Fibroblast of villous mesenchyme (primary cell): ENCODE measurements at places on chromosomes 6 and 20.

DNA sequence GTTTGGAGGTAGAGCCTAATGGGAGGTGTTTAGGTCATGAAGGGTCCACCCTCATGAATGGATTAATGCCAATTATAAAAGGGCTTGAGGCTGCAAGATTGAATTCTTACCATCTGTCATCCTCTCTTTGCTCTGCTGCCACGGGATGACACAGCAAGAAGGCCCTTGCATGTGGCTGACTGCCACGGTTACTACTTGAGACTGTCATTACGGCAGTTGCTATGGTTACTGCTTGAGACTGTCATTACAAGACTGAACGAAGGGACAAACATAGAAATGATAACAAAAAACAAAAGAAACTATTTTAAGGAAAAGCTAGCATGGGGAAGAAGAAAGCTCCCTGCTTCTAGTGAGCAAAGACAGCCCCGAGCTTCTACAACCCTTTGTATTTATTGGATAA, 715.0 kb downstream of the TFAP2A start:
- DNase-seq: no peak

DNA sequence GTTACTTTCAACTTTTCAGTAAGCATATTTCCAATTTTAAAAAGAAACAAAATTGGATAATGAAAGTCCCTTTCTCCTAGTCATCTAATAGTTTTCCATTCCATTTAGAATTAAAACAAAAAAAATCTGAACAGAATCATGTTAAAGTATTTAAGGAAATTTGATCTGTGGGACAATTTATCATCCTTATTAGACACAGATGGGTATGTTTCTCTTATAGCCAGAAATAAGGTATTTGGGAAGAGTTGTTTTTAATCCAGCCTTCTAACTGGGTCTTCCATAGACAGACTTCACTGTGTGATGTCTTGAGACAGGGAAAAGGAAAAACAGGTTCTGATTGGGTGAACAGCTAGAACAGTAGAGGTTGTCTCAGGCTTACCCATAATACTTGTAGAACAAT, 39.5 kb upstream of the STXBP5 start:
- DNase-seq: no peak

DNA sequence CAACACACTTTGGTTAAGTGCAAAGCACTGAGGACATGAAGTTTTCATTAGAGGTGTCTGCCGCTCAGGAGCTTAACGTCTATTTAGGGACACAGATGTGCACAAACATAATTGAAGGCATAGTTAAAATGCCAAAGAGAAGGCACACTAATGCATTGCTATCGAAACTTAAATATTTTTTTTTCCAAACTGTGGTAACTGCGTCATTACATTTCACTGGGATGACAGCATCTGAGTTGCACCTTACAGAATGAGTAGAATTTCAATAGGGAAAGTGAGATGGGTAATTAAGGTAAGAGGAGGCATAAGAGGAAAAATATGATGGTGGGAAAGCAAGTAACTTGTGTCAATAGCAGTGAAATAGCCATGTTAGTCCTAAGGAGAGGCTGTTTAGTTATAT, 75.1 kb upstream of the ADGRG6 start:
- DNase-seq: no peak

- peak; percentile 88 for DNase-seq
Observed at GRCh38 chr6:158631678-158632537, 12.6 kb downstream of the DYNLT1 start.

- DNase-seq: no peak
Observed at GRCh38 chr6:116070101-116070500, 9.4 kb upstream of the FRK start.

DNA sequence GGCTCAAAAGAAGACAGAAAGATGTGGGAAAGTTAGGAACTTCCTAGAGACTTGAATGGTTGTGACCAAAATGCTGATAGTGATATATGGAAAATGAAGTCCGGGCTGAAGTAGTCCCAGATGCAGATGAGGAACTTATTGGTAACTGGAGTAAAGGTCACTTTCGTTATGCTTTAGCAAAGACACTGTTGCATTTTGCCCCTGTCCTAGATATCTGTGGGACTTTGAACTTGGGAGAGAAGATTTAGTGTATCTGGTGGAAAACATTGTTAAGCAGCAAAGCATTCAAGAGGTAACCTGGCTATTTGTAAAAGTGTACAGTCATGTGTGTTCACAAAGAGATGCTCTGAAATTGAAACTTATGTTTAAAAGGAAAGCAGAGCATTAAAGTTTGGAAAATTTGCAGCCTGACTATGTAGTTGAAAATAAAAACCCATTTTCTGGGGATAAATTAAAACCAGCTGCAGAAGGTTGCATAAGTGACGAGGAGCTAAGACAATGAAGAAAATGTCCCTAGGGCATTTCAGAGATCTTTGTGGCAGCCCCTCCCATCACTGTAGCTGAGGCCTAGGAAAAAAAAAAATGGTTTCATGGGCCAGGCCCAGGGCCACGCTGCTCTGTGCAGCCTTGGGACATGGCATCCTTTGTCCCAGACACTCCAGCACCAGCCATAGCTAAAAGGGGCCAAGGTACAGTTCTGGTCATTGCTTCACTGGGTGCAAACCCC, 1692.2 kb downstream of the HACE1 start:
- no peak for DNase-seq

- peak; percentile 31 for DNase-seq
Observed at GRCh38 chr6:20367743-20368485, 33.8 kb upstream of the E2F3 start.

- DNase-seq: no peak
Observed at GRCh38 chr6:45979311-45979710, 36.3 kb downstream of the CLIC5 start.

GRCh38 chr6:142058551-142059290, 74.0 kb upstream of the GJE1 start:
- peak; percentile 1 for DNase-seq

DNA sequence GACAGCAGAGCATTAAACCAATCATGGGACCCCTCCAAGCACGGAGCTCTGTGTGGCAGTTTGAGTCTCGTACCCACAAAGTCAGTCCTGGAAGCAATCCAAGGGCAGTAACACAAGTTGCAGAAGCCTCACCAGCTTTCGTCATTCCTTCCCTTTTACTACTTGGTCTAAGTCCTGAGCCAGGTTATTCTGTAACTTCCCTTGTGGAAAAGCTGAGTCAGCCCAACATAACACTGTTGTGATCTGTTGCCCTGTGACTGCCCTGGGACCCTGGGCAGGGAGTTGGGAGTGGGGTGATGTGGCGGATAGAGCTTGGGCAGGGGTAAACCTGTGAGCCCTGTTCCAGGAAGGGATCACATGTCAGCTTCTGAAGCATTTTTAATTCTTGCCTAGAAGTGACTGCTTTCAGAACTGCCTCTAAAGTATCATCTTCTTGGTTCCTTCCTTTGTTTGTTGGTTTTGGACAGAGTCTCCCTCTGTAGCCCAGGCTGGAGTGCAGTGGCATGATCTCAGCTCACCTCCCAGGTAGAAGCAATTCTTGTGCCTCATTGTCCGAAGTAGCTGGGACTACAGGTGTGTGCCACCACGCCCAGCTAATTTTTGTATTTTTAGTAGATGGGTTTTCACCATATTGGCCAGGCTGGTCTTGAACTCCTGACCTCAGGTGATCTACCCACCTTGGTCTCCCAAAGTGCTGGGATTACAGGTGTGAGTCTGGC, 183.7 kb upstream of the JAG1 start:
- DNase-seq: peak; percentile 81

DNA sequence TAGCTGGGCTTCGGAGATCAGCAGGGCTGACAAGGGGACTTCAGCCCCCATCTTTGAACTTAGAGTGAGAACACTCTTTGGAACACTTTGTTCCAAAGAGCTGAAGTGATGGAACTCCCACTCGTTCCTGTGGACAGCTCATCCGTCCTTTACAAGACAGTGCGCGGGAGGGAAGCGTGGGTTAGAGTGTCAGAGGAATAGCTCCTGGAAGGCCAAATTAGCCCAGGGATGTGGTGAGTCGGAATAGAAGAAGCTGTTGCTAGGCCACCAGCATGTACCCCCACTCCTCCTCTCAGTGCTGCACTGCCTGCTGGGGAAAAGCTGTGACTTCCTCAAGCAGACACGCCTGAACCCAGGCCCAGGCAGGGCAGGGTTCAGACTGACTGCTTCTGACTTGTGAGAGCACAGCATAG, 1.7 kb downstream of the SDCBP2 start:
- DNase-seq: peak; percentile 90

GRCh38 chr20:61307686-61308476, 55.8 kb downstream of the CDH4 start:
- DNase-seq: no peak

GRCh38 chr6:11241793-11242201, 9.3 kb upstream of the NEDD9 start:
- peak; percentile 62 for DNase-seq

DNA sequence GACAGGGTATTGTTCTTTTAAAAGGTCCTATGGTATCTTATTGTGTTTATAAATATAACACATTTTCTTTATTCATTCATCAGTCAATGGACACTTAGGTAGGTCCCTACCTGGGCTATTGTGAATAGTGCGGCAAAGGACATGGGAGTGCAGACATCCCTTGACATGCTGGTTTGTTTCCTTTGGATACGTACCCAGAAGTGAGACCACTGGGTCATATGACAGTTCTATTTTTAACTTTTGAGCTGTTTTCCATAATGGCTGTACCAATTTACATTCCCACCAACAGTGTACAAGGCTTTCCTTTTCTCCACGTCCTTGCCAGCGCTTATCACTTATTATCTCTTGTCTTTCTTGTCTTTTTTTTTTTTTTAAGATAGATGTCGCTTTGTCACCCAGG, 627.5 kb downstream of the PRKN start:
- DNase-seq: no peak

- DNase-seq: no peak
Observed at GRCh38 chr6:134410541-134410940, 92.6 kb upstream of the SGK1 start.

DNA sequence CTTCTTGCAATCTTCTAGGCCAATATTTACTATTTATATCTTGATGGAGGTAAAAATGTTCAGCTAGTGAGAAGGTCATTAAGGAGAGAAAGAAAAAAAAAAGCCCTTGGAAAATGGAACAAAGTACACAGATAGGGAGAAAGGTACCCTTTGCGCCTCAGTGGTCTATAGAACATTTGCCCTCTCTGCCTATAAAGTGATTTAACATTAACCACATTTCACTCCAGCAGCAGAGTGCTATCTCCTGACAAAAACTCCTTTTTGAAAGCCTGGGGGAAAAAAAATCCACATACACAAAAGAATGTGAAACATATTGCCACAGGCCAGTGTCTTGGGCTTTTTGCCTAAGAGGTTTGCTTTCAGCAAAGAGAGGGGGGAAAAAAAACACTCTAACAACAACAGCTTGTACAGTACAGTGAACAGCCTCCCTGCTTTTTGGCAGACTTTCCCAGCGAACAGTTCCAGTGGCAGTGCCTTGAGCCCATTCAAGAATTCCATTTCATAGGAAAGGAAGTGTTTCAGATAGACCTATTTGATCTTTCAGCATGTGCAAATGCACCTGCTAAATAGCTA, 695 bp downstream of the ARHGAP18 start:
- DNase-seq: peak; percentile 74

GRCh38 chr20:33908336-33908735, 85.4 kb upstream of the RALY start:
- DNase-seq: peak; percentile 45

- no peak for DNase-seq
Observed at GRCh38 chr6:96851858-96852257, 14.6 kb upstream of the GPR63 start.

- DNase-seq: peak; percentile 82
Observed at GRCh38 chr6:17454316-17455005, 61.1 kb downstream of the CAP2 start.

GRCh38 chr6:13554929-13555333, 19.5 kb upstream of the SIRT5 start:
- DNase-seq: no peak

GRCh38 chr20:54110457-54110856, 40.1 kb upstream of the BCAS1 start:
- peak; percentile 84 for DNase-seq

GRCh38 chr6:1912731-1913130, 303.0 kb downstream of the FOXC1 start:
- no peak for DNase-seq

GRCh38 chr6:52407467-52407866, 12.7 kb upstream of the EFHC1 start:
- peak; percentile 70 for DNase-seq

DNA sequence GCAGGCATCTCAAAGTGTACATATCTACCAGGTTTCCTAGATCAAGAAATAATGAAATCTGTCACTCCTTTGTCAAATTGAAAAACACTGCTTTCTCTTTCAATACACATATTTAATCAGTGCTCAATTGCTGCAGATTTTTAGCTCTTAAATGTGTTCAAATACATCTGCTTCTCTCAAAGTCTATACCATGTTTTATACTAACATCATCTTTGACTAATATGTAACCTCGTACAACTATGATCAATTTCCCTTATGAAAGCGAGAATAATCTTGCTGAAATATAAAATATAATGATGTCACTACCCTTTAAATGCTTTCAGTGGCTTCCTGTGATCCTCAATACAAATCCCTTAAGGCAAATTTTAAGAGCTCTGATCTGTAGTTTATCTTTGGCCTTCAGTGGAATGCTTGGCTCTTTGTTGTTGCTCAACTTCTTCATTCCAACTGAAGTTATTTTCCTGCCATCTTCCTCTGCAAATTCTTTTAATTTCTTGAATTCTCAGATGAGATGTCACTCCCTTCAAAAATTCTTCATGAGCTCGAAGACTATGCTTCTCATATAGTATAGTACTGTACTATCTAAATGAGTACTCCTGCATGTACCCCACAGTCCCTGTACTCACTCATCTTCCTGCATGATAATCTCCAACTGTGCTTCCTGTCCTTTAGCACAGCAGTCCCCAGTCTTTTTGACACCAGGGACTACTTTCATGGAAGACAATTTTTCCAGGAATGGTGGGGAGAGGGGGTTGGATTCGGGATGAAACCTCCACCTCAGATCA, 545.1 kb upstream of the GJE1 start:
- DNase-seq: peak; percentile 66

- peak; percentile 74 for DNase-seq
Observed at GRCh38 chr6:39892490-39893129, 41.7 kb downstream of the MOCS1 start.

- no peak for DNase-seq
Observed at GRCh38 chr6:149438855-149439254, 38.8 kb downstream of the SUMO4 start.

GRCh38 chr6:68252632-68253031, 382.4 kb upstream of the ADGRB3 start:
- DNase-seq: no peak

DNA sequence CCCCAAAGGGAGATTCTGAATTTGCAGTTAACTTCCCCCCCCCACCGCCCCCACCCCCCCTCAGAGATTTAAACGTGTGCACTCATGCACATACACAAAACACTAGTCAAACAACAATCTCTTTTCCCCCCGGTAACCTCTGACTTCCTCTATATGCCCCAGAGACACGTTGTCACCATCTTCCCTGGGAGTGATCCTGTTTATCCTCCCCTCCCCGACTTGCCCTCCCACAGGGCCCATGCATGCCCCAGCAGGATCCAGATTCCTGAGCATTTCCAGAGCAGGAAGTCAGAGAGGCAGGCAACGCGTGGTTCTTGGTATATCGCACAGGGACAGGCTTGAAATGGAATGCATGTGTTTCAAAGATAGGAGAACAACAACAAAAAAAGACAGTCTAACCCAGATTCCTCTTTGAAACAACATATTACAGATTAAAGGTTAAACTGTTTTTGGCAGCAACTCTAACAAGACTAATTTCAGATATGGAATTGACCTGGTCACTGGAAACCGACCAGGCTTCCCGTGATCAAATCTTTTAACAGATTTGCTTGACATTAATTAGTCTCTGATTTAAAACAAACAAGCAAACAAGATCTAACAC, 1.3 kb downstream of the BLCAP start:
- peak; percentile 70 for DNase-seq

GRCh38 chr6:11012976-11013720, 31.0 kb downstream of the ELOVL2 start:
- peak; percentile 93 for DNase-seq

GRCh38 chr6:167650730-167651317, 175.9 kb upstream of the AFDN start:
- no peak for DNase-seq
